ENCODE measurements at places on chromosomes 4 and X.

DNA sequence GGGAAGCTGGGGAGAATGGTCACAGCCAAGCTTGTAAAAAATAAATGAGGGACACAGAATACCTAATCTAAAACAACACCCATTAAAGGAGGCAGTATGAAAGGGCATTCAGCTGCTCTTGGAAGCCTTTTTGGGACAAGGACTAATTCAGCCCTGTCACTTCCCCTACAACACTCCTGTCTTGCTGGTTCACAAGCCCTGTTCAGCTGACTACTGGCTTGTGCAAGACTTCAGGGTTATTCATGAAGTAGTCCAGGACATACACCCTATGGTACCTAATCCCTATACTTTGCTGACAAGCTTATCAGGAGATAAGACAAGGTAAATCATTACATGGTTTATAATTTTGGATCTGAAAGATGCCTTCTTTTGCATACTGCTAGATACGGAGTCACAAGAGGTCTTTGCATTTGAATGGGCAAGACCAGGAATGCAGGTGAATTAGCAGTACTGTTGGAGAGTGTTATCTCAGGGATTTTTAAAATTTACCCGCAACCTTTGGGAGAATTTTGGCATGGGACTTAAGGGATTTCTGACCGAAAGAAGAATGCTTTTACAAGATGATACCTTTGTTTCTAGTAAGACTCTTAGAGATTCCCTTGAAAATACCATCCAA is 103.2 kb upstream of the LANCL3 start:
- no peak for DNase-seq

- DNase-seq: no peak
Measured at GRCh38 chr4:11596989-11597388, 168.3 kb upstream of the HS3ST1 start.

DNA sequence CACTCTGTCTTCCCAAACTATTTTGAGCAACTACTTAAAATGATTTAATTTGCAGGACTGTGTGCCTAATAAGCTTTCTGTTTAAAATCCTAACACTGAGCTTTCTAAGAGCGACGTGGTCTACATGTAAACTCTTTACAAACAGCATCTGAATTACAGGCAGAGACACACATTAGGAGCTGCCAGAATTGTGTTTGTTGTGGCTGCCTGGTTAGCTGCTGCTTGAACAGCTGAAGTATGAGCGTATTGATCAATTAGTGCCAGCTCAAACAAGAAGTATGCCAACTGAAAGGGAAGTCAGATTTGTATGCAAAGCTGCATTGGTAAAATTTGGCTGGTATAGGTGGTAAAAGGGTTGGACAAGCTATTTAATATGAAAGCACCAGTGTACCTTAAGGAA is 384.4 kb downstream of the PCDH7 start:
- DNase-seq: no peak

DNA sequence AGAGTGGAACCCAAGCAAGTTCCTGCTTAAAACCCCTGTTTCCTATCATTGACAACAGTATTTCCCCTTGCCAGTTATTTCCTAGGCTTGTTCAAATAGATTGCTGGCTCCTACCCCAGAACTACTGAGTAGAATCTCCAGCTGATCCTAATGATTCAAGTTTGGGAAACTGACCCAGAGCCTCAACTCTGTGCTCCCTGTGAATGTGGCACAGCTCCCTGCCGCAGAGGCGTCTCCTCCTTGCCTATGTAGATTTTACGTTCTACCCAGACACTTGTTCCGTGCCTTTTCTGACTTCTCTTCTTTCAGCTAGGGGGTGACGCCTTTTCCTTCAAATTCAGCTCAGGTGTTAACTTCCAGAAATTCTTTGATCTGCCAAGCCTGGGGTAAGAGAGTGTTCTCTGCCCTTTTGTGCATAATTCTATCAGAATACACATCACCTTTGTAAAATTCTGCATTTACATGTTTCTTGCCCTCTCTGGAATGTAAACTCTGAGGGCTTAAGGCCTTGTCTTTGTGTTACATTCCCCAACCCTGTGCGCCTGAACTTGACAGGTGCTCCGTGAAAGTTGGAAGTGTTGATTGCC is 4.4 kb downstream of the LSM6 start:
- DNase-seq: no peak

DNA sequence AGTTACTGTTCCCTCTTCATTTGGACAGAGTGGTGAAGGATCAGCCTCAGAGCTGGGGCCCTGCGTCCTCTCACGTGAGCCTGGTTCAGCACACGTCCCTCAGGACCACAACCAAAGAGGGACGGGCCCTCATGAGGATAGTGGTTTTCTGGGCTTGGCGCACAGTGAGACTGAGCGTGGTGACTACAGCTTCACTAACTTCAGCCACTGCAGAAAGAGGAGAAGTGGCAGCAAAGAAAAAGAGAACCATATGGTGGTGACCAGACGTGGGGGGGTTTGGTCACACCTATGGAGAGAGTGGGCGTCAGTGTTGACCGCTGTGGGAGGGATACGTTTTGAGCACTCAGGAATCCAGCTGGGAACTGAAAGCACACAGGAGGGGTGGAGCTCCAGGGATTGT is 21.8 kb upstream of the TNIP3 start:
- no peak for DNase-seq

DNA sequence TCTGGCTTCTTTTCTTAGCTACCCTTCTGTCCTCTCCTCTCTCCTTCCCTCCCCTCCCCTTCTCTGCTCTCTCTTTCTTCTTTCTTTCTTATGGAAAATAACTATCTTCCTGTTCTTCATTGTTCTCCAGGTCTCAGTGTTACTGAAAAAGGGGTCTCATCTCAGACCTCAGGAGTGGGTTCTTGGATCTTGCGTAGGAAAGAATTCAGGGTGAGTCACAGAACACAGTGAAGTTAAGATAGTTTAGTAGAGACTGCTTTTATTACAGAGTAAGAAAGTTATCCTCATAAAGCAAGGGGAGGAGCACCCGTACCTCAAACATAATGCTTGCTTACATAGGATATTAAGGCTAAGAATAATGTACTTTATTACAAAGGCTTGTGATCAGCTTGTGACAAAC is 31.8 kb upstream of the CWH43 start:
- DNase-seq: no peak

GRCh38 chrX:134548257-134549201 is 88.6 kb downstream of the HPRT1 start:
- DNase-seq: no peak

DNA sequence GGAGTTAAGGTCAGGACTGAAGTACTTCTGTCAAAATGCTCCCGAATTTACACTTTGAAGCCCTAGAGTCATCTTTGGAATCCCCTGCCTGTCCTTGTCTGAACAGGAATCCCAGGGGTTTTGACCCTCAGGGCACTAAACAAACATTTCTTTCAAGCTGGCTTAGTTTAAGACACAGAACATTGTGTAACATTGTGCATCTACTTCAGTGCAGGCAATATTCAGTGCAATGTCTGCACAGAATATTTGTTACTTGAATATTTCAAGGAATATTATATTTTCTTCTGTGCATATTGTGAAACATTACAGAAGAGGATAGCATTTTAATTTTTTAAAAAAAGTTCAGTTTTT is 763.4 kb downstream of the PCDH18 start:
- no peak for DNase-seq

GRCh38 chrX:117835034-117835433 is 281.6 kb downstream of the KLHL13 start:
- no peak for DNase-seq

GRCh38 chrX:70456256-70456655 is 11.6 kb downstream of the DLG3 start:
- DNase-seq: no peak

DNA sequence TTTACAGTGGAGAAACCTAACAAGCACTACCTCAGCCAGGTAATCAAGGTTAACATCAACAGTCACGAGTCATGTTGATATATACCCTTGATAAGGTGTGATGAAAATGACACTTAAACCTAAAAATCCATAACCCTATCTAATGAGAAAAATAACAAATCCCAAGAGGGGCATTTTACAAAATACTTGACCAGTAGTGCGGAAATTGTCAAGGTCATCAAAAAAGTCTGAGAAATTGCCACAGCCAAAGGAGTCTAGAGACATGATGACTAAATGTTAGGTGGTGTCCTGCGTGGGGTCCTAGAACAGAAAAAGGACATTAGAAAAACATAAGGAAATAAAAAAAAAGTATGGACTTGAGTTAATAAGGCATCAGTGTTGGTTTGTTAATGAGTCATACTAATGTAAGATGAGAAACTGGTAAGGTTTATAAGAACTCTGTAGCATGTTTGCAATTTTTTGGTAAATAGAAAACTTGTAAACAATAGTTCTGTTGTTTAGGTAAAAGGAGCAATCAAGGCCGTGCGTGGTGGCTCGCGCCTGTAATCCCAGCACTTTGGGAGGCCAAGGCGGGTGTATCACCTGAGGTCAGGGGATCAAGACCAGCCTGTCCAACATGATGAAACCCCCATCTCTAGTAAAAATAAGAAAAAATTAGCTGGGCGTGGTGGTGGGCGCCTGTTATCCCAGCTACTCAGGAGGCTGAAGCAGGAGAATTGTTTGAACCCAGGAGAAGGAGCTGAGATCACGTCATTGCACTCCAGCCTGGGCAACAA is 2.9 kb downstream of the RPL36A start:
- no peak for DNase-seq

DNA sequence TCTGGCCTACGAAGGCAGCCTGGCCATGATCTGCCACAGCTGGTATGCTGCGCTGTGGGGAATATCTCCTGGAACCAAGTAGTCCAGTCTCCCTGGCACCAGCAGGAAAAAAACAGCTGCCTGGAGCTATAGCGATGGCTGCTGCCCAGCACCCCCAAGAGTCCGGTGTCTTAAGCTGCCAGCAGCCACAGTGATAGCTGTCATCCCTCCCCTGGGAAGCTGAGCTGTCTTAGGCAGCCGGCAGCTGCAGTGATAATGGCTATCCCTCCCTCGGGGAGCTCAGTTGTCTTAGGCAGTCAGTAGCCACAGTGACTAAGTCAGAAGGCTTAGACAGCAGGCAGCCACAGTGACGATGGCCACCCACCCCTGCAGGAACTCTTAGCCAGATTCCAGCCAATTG is 205.1 kb downstream of the STPG2 start:
- DNase-seq: no peak

DNA sequence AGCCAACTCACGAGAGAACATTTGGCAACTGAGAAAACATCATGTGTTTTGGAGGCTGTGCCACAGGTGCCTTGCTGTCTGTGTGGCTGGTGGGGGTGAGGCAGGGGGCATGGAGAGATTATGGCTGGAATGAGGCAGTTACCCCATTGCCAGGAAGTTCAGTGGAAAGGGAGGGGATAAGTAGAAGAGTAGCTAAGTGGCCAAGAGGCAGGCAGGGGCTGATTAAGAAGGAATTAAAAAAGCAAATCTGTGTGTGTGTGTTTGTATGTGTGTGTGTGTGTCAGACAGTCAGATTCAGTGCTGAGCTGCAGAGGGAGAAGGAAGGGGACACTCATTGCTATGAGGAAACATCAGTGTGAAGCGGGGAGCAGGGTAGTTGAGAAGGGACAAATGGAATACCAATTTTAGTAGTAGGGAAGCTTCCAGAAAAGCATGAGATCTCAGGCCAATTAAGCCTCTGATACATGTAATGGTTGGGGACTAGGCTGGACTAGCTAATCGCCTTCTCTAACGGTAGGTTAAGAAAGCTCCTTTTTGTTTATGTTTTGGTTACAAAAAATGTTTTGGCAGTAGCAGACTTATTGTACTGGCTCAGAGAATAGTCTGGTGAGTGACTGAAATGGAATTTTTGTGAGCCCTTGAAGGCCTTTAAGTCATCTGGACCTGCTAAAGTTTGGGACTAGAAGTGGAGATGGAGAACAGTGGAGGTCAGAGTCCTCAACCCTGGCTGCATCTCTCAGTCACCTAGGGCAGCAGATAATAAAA is 18.5 kb downstream of the TMEM164 start:
- DNase-seq: no peak

- no peak for DNase-seq
Measured at GRCh38 chr4:27908356-27908755, 1047.7 kb downstream of the STIM2 start.

- DNase-seq: no peak
Measured at GRCh38 chr4:33013282-33013681, 2293.1 kb downstream of the PCDH7 start.

DNA sequence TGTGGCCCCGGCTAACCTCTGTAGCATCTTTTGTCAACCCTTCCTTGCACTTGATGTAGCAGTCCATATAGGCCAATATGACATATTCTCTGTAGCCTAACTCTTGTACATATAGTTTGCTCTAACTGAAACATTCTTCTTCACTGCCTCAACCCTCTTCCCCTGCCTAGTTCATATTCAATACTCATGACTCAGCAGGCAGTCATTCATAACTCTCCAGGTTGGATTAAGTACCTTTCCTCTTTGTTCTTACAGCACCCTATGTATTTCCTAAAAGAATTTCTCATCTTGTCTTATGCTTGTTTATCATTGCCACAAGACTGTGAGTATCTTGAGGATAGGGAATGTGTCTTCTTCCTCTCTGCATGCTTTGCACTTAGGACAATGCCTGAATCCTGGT is 76.9 kb downstream of the TMLHE start:
- no peak for DNase-seq

- DNase-seq: no peak
Measured at GRCh38 chr4:185304944-185305690, 90.6 kb downstream of the LRP2BP start.

DNA sequence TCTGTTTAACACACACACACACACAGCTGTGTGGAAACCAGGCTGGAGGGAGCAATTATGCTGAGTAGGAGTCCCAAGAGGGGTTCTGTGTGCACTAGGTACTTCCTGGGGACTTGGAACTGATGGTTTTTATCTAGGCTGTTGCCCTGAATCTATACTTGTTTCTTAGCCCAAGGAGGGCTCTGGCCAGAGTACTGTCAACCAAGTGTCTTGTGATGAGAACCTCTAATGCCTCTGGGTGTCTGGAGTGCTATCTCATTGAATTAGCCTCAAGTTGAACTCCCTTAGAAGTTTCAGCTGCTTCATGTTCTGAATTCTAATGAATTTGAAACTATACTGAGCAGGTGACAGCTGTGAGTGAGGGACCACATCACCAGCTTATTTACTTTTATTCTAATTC is 16.6 kb downstream of the ARHGAP24 start:
- DNase-seq: no peak

GRCh38 chr4:111754003-111754402 is 391.3 kb upstream of the FAM241A start:
- no peak for DNase-seq

- DNase-seq: no peak
Measured at GRCh38 chr4:86367577-86367976, 7.7 kb upstream of the MAPK10 start.

DNA sequence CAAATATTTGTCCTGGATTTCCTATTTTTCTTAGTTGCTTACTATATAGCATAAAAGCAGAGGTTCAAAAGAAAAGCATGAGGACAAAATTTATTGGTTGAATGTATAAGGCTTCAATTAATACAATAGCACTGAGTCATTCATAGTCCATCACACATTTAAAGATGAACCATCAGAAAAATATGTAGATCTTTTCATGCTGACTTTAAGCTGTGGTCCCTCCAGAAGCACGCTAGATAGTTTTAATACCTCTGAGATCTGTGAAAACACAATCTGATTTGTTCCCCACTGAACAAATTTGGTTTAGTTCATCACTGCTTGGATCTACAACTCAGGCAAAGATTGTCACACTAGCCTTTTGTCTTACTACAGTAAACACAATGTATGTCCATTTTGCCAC is 377.2 kb upstream of the ANXA10 start:
- no peak for DNase-seq

Measured in stimulated activated CD4-positive, alpha-beta T cell treated with anti-CD3 and anti-CD28 coated beads, Interleukin-4, amount 100 ng/mL, for 48 hours (primary cell).